ENCODE measurements at places on chromosomes 11 and 22.

GRCh38 chr22:39546889-39547586 is 14.5 kb upstream of the RPS19BP1 start:
- no peak for DNase-seq

DNA sequence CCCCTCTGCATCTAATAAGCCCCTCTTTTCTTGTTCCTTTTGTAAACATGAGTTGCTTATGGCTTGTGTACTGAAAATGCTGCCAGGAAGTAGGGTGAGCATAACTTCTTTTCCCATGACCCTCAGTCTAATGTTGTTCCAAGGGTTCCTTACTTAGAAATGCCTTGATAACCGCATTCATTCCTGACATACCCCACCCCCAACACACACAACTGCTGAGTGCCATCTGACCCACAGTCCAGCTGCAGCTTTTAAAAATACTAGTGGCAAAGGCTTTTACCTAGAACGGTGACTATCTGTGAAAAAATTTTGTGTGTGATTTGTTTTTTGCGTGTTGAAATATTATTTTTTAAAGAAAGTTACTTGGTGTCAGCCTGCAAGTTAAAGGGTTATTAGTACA is 52.6 kb downstream of the ARHGAP42 start:
- DNase-seq = no peak

DNA sequence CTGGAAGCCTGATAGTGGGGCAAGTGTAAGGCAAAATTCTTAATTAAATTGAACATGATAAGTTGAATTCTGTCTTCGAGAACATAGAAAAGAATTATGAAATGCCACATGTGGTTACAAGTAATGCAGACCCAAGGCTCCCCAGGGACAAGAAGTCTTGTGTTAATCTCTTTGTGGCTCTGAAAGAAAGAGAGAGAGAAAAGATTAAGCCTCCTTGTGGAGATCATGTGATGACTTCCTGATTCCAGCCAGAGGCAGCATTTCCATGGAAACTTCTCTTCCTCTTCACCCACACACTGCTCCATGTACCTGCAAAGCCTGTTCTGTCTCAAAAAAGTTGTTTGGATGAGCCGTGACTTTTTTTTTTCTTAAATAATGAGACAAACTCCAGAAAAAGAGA is 1.9 kb upstream of the TYR start:
- DNase-seq = no peak

DNA sequence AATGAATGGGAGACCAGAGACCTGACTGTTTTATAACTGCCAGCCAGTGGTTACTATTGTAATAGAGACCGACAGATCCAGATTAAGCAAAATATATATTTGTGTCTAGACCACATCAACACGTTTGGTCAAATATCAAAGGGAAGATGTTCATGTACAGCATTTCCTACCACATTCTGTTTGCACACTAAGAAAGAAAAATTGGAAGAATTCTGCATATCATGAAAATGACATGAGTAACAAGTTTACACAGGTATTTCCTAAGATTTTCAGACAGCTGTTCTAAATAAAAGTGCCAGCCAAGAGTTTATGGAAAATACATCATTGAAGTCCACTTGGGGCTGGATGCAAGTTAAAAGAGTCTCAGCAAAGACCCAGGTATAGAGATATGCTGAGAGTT is 145.5 kb upstream of the ANO3 start:
- no peak for DNase-seq

DNA sequence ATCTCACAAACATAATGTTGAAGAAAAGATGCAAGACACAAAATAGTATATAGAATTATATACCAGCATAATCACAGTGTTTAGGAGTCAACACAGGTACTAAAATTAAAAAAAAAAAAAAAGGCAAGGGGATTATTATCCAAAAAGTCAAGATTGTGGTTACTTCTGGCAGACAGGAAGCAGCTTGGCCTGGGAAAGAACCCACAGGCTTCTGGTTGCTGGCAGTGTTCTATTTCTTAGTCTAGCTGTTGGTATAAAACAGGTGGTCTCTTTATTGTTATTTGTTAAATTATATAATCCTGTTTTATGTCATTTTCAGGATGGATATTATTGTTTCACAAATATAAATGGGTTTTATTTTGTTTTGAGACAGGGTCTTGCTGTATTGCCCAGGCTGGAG is 54.0 kb downstream of the C11orf58 start:
- DNase-seq = no peak

DNA sequence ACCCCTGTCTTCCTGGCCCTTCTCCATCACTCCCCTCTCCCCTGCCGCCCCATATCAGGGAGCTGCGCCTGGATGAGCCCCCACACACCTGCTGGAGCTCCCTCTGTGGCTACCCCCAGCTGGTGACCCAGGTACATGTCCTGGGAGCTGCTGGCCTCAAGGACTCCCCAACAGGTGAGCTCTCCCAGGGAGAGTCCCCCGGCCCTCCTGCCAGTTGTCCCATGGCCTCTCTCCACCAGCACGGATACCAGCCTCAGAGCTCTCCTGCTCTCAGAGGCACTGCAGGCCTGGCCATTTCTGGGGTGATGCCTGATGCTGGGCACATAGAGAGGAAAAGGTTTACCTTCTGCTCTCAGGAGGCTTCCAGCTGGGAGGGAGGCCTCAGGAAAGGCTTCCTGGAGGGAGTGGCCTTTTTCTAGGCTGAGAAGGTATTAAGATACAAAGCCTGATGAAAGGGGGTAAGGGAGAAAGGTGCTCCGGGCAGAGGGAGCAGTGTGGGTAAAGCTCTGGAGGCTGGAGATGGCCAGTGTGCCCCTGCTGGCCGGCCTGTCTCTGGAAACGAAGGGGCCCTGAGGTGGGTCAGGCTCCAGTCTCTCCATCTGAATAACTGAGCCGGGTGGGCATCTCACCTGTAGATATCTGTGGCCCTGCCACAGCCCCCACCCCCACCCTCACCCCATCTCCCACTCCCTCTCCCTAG is 6.0 kb upstream of the MYO7A start:
- DNase-seq = no peak

GRCh38 chr11:119739021-119739703 is 10.2 kb upstream of the NECTIN1 start:
- no peak for DNase-seq

GRCh38 chr11:128451652-128452470 is 135.5 kb downstream of the ETS1 start:
- DNase-seq = no peak

DNA sequence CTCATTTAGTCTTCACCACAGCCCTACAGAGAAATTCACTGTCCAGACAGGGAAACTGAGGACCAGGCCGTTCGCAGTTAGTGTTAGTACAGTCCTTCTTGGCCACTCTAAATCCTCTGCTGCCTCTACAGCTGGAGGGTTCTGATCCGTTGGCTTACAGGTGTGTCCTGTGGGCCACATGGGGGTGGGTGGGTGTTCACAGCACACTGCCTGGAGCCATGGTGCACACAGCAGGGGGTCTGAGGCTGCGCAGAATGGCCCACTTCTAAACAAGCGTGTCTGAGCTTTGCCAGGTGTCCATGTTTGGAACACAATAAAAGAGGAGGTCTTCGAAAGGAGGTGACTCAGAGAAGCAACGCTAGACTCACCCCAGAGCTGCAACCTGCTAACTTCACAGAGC is 249.0 kb downstream of the ST3GAL4 start:
- DNase-seq = no peak

GRCh38 chr11:95516786-95517185 is 272.8 kb downstream of the FAM76B start:
- no peak for DNase-seq

DNA sequence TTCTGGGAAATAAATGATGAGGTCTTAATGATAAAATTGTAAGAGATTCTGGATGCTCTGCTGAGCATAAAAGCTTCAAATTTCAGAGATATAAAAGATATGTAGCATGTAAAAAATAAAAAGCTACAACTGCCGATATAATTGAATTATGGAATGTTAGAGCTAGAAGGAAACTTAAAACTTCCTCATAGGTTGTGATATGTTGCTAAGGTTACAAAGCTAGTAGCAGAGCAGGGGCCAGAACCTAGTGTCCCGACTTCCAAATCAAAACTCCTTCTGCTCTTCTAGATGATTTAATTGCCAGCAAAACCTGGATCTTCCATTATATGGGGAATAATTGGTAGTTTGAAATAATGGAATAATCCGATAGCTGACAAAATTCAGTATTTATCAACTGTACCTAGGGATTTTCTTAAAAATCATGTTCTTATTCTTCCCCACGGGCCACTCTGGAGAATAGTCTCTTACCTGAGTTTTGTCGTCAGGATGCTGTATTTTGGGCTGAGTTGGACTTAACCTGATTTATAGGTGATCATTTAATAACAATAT is at the start of gene ASCL3:
Gene ASCL3, minus strand, starts transcription at position 499 of the 549 bp plus-strand sequence. CDS start 4,855 bp downstream, outside the sequence.
- no peak for DNase-seq

GRCh38 chr11:1234771-1235305 is 12.0 kb downstream of the MUC5B start:
- no peak for DNase-seq

DNA sequence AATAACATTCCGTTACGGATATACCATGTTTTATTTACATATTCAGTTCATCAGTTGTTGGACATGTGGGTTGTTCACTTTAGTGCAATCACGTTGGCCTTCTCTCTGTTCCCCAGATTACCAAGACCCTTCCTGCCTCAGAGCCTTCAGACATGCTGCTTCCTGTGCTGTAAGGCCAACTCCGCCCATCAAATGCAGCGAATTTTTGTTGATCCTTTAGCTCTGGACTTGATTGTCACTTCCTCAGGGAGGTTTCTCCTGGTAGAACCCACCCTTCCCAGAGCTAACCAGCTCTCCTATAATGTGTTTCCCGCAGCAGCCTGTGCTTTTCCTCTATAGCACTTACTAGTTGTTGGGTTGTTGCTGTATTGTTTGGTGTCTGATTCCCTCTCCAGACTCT is 39.4 kb downstream of the SWAP70 start:
- DNase-seq = no peak

- DNase-seq = no peak
Observed at GRCh38 chr11:35138943-35139721, at the start of gene CD44. Gene CD44 (plus strand): TSS chr11:35139171. CDS start chr11:35139304, 133 bp downstream.

- DNase-seq = no peak
Observed at GRCh38 chr11:102783720-102784119, 3.3 kb upstream of the MMP10 start.

DNA sequence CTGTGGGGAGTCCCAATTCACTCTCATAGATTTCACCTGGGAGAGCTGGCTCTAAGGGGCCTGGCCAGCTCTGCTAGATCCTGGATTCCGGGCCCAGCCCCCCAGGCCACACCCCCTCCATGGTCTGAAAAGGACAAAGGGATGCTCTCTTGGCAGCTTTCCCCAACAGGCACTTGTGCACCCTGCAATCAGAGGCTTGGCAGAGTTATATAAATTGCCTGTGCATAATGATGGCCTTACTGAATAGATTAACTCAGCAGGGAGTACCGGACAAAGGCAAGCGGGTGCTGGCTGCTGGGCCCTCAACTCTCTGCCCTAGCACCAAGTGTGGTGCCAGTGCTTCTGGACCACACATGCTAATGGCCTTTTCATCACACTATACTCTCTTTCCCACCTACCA is 461.6 kb downstream of the BUD13 start:
- peak; percentile 6 for DNase-seq

DNA sequence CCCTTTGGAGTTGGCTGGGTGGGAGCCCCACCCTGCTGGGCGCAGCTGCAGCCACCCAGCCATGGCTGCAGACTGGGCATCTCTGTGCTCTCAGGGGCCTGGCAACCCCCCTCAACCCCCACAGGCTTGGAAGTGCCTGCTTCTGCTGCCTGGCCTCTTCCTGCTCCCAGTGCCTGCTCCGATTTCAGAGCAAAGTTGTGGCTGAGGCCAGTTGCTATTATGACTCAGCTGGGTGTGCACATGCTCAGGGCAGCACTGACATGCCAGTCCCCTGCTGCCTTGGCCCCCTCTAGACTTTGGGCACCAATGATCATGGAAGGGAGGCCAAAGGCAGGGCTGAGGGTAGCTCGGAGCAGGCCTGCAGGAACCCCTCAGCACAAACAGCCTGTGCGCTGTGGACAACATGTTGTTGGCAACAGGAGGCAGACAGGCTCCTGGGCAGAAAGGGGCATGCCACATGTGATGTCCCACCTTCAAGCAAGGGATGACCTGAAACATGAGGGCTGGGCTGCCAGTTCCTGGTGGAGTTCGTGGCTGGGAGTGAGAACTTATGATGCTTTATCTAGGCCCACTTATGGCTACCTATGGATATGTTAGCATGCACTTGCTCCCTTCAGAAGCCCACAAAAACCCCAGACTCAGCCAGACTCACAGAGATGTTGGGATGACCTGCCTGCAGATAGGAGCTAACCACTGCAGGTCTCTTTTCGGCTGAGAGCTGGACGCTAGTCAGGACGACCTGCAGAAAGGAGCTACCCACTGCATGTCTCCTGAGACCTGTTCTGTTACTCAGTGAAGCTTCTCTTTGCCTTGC is 96.4 kb upstream of the AMOTL1 start:
- no peak for DNase-seq

DNA sequence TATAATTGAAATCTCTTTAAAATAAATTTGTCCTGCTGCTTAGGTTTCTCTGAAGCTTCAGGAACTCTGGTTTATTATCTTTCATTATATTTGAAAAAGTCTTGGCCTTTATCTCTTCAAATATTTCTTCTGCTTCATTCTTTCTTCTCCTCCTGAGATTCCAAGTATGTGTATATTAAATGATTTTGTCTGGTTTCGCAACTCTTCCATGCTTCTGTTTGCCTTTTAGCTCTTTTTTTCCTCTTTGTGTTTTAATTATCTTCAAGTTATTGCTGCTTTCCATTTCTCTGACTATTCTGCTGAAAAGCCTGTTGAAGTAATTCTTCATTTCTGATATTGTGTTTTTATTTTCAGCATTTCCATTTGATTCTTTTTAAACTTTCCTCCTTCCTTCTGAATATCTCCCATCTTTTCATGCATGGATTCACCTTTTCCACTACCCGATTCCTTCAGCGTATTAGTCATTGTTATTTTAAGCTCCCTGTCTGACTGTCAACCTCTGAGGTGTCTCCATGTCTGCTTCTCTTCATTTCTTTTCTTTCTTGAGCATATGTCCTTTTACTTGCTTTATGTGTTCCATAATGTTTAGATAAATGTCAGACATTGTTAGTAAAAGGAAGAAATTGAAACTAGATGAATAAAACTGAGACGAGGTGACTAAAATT is 46.6 kb upstream of the CTSC start:
- no peak for DNase-seq

DNA sequence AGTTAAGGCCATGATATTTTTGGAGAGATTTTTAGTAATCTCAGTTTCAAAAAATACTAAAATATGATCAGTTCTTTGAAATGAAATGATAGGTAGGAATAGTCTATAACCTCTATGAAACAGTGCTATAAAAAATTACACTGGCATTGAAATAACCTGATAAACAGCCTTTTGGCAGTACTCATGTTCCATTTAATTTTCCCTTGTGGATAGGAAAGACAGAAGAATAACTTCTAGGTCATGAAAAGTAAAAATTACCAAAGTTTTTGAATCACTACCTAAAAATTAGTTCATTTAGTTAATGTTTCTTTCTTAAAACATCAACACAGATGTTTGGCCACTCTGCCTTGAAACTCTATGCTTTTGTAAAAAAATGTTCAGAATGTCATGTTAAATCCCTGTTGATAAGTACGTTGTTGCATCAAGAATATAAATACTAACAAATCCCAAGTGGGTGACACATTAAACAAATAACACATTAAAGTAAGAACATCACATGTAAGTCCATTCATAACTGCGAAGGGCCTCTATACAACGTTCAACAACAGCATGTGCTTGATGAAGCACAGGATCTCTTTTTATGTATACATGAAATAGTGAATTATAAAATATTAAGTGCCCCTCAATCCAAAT is 290.2 kb downstream of the SWAP70 start:
- no peak for DNase-seq
